ENCODE measurements at places on chromosomes 3 and 15.

DNA sequence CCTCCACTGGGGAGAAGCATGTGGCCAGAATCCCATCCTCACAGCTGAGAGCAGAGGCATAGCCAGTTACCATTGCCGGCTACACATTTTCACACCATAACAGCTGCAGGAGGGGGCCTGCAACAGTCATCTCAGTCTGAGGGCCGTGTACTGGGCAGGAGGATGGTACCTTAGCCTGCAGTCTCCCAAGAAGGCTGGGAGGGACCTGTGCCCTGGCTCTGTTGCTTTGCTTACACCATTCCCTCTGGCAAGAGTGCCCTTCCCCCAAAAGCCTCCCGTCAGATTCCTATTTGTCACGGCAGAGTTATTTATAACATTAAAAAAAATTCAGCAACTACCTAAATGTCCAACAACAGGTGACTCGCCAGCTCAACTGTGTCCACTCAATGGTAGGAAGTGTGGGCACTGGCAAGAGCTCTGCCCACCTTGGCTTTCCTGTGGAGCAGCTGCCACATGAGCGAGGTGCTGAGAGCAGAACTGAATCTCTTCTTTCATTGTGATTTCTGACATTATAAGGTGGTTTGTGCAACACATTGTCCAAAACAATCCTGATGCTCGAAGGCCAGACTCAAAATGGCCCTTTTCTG, 4.4 kb downstream of the CAMKV start:
- DNase-seq: no peak

DNA sequence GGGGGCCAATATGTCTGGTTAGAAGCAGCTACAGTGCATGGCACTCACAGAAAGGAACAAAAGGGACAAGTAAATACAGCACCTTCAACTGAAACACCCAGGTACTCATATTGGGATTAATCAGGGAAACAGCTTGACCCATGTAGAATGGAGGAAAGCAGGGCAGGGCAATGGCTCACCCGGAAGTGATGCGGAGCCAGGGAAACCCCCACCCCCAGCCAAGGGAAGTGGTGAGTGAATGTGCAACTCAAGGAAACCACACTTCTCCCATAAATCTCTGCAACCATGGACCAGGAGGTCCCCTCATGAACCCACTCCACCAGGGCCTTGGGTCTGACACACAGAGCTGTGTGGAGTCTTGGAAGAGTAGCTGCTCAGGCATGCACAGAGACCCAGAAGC, 117.1 kb downstream of the MTHFS start:
- DNase-seq: no peak

- no peak for DNase-seq
These were observed 1.9 kb downstream of the SPTBN5 start for GRCh38 chr15:41891946-41892345.

DNA sequence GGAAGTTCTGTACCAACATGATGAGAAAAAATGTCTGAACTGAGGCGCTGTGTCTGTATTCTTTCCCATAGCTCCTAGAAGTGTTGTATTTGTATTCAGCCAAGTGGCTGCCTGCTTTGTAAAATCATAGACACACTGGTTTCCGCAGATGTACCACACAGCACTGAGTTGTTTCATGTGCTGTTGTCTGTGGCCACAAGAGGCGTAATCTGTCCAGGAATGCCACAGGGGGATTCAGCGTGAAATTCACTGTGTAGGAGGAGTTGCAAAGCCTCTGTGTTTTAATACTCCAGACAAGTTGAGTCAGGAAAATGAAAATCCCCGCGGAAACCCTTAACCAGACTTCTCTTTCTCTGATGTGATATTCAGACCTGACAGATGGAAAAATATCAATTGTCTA, 462.2 kb downstream of the NSUN3 start:
- no peak for DNase-seq

- DNase-seq: no peak
These were observed 63.4 kb upstream of the C15orf39 start for GRCh38 chr15:75138016-75138999.

DNA sequence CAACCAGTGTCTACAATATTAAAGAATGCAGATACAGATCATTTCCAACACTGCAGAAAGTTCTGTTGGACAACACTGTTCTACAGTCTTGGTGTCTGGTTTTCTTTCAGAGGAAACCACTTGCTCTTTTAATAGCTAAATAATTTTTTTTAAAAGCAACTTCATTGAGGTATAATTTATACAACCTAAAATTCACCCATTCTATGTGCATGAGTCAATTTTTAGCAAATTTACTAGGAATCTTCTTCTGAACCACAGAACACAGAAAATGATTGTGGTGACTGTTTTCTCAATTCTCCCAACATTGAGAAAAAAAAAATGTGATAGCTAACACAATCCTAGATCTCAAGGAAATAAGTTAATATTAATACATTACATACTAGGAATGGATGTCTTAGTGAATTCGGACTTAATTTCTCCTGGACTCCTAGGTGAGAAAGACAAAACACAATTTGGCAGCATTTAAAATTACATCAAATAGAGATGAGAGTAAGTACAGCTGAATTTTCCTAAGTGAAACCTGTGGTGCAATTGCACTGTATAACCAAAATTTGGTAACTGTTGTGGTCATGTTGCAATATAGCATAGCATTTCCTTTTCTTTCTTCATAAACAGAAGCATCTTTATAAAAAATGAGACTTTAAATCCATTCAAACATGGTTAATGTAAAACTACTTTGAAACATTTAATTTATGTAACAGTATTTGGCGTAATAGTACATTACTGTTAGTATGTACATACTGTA, 15.3 kb upstream of the PLCL2 start:
- DNase-seq: no peak

DNA sequence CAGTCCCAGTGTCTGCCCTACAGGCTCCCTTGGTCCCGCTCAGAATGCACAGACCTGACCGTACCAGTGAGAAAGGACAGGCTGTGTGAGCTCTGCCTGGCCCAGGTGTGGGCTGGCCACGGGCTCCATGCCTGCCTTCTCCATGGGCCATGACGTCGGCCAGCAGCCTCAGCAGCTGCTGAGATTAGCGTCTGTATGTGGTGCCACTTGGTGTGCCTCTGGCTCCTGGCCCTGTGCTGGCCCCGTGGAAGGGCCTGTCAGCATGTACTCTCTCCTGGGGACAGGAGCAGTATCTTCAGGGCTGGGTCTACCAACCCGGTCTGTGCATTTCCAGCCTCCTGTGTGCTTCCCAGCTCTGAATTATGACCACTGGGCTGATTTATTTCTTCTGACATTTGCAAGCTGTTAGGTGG, 25.7 kb downstream of the KLF13 start:
- DNase-seq: no peak

DNA sequence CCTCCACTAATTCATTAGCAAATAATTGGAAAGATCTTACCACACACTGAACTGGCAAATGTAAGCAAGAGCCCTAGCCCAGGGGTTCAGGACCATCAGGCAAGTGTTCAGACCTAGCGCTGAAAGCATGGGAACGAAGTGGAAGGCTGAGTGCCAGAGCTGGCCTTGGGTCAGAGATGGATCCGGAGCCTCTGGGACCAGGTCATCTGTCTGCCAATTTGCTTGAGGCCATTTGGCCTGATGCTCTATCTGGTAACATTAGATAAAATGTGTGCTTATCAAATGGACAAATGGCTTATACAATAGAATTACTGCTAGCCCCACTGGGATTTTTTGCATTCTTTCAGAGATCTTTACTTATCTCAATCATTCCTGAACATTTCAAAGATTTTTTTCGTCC, 1.4 kb upstream of the TMC3 start:
- no peak for DNase-seq

GRCh38 chr3:129558772-129559564, 16.0 kb downstream of the H1-8 start:
- DNase-seq: no peak

DNA sequence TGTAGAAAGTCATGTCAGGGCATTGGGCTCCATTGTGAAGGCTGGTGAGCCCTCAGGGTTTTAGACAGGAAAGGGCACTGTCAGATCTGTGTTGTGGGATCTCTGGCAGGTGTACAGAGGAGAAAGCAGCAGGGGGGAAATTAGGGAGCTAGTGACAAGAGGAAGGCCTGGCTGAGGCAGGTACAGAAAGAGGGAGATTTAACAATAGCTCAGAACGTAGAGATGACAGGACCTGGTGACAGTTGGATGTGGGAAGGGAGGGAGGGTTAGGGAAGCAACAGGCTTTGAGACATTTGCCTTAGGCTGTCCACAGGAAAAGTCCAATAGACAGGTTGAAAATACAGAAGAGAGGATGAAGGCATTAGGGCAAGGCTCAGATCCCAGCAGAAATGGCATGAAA, 288.1 kb downstream of the EPHB1 start:
- DNase-seq: no peak

DNA sequence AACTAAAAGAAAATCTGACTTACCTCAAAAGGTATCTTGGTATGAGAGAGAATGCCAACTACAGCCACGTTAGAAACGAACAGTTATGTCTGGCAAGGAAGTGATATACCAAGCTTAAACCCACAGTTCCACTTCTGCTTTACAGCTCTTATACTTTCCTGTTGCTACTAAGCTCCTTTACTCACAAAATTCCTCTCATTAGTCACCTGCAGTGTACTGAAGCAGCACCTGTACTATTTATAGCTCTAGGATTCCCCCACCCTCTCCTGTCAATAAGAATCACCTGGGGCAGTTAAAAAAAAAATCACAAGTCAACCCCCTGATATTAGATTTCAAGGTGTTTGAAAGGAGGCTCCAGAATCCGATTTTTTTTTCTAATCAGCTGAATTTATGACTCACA, 2.9 kb upstream of the TMEM266 start:
- no peak for DNase-seq

DNA sequence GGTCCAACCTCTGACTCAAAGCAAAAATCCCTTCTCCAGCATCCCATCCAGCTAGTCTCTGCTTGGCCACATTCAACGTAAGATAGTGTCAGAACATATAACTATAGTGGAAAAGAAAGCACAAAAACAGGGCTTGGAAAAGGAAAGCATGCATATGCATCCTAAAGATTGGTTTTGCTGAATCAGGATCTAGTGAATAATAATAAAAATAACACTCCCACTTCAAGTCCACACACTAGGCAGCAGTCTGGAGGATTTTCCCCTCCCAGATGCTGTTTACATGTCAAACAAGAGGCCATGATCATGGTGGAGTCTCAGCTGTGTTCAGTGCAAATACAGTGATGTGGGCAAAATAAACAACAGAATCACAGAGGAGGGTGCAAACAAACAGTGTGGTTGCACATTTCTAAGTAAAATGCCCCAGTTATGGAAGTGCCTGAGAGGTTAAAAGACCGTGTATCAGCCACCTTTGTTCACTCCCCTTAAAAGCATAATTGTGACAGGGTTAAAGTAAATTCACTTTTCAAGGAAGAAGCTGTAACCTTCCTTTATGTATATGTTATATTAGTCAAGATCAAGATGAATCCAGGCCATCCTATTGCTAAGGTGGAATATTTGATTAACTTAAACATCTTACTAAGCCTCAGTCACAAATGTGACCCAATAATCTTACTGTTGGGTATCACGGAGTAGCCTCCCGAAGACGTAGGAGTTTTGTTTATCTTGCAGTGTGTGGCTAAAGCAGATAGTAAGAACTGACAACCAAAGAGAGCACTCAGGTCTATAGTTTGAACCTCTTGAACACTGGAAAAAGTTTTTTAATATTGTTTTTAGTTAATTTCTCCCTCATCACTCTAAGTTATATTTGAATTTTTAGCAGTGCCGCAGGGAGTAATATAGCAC, 424.5 kb downstream of the SOX2 start:
- no peak for DNase-seq

- no peak for DNase-seq
These were observed 17.4 kb downstream of the ZIC4 start for GRCh38 chr3:147388700-147389580.

- DNase-seq: no peak
These were observed 386.4 kb downstream of the ZBTB20 start for GRCh38 chr3:114760679-114761078.

DNA sequence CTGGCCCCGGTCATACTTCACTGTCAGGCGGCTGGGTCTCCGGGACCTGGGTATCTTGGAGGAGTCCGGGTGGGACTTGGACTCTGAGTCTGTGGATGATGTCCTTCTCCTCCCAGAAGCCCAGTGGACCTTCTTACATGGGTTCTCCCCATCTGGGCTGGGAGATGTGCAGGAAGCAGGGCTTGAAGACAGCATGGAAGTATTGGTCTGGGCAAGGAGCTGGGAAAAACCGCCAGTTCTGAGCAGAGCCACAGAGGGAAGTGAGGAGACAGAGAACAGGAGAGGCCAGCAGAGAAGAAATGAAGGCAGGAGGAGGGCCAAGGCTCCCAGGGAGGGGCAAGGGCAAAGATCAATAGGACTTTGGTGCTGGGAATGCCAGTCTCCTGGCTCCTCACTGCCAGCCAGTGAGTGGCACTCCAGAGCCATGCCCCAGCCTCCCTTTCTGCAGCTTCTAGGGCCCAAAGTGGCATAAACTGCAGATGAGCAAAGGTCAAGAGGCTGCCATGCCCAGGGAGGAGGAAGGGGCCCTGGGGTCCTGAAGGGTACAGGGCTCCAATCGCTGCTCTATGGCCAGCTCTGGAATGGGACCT, at the start of gene PPP1R14D:
TSS of gene PPP1R14D (minus strand) at position 262 of the 590 bp plus-strand sequence. CDS start at position 195, 67 bp downstream.
- no peak for DNase-seq

GRCh38 chr15:39034816-39035215, 470.2 kb upstream of the RASGRP1 start:
- DNase-seq: no peak

- no peak for DNase-seq
These were observed 77.0 kb downstream of the LPP start for GRCh38 chr3:188230962-188231361.

- no peak for DNase-seq
These were observed 144.5 kb downstream of the EPHA6 start for GRCh38 chr3:96958856-96959255.

GRCh38 chr3:15280853-15281532, 51.4 kb downstream of the SH3BP5 start:
- no peak for DNase-seq

GRCh38 chr15:34374816-34375215, 7.8 kb upstream of the LPCAT4 start:
- no peak for DNase-seq

GRCh38 chr3:46924921-46925584, 47.5 kb downstream of the PTH1R start:
- DNase-seq: no peak

GRCh38 chr3:139122221-139122581, 77.5 kb upstream of the PRR23C start:
- no peak for DNase-seq

- DNase-seq: no peak
These were observed 338.1 kb downstream of the GAP43 start for GRCh38 chr3:115961380-115961779.

GRCh38 chr3:20975188-20975651, 775.8 kb downstream of the ZNF385D start:
- no peak for DNase-seq

DNA sequence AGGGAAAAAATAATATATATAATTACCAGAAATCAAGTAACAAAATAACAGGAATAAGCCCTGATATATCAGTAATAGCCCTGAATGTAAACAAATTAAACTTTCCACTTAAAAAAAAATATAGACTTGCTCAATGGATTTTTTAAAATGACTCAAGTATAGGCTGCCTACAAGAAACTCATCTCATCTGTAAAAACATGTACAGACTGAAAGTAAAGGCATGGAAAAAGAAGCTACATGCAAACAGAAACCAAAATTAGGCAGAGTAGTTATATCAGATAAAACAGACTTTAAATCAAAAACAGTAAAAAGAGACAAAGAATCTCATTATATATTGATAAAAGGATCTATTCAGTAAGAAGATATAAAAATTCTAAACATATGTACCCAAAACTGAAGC, 82.4 kb upstream of the STT3B start:
- no peak for DNase-seq
